Nephron progenitor cell (in vitro differentiated cells): ENCODE measurements at places on chromosomes 12 and 14.

GRCh38 chr12:46579474-46579873, 206.9 kb upstream of the SLC38A2 start:
- no peak overlapping the region for H3K27ac ChIP-seq
- DNase-seq = no peak
- peaks cover 21% of the 10 kb centered on the region for H3K36me3 ChIP-seq
- no peaks in the 10 kb centered on the region for H3K27me3 ChIP-seq

DNA sequence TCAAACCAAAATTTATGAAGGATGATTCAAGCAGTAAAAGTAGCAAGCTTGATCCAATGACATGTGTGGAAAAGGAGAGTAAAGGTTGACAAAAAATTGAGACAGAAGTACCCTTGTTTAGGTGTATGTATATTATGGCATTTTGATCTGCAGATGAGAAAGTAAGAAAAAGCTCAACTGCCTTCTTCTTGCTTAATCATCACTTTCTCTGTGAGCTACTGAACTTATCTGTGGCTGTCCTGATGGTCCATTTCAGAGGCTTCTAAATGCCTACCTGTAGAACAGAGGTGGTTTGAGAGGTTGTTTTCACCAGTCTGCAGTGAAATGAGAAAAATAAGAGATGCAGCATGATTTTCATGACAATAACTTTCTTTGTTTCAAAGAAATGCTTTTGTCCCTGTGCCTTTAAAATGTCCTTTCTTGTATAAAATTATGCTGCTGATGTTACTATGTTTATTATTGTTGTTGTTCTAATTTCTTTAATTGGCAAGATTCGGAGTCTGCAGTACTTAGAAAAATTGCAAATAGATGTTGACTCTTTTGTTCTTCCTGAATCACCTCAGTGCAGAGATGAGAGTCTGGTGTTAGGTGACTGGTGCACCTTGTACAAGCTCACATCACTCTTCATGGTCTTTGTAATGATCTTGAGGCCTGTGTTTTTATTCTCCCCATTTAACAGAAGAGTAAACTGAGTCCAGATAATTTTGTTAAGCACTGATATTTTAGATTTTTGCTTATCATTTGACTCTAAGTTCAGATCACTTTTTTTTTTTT, 821.9 kb downstream of the VRK1 start:
- no peak overlapping the region for H3K4me3 ChIP-seq
- no peak overlapping the region for H3K27ac ChIP-seq
- H3K27me3 ChIP-seq = peaks cover 7% of the 10 kb centered on the region
- no peak for DNase-seq

DNA sequence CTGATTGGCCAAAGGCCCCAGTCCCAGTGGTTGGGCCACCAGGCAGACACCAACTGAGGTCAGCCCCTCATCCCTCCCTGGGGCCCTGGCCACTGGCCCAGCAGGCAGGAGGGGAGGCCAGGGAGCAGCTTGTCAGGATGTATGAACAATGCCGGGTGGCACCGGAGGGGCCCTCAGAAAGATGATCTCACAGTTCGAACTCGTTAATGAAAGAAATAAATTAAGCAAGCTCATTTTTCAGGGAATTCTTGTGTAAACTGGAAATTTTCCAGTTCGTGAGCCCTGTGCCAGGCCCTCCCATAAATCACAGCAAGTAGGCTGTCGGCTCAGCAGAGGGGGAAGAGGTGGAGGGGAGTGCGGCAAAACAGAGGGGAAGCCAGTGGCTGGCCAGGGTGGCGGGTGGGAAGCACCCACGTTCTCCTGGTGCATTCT, 177.0 kb upstream of the VASH1 start:
- H3K27me3 ChIP-seq = no peaks in the 10 kb centered on the region

- H3K4me3 ChIP-seq = no peak overlapping the region
- no peak overlapping the region for H3K27ac ChIP-seq
- no peak for DNase-seq
- H3K36me3 ChIP-seq = peaks cover 19% of the 10 kb centered on the region
- peaks cover 11% of the 10 kb centered on the region for H3K4me1 ChIP-seq
Measured at GRCh38 chr12:12439636-12440035, 82.8 kb downstream of the BORCS5 start.

GRCh38 chr14:67577909-67578749, 21.9 kb downstream of the PIGH start:
- H3K4me1 ChIP-seq = no peaks in the 10 kb centered on the region
- peaks cover 37% of the 10 kb centered on the region for H3K36me3 ChIP-seq
- no peak for DNase-seq
- H3K27ac ChIP-seq = no peak overlapping the region
